Activated T-cell treated with anti-CD3 and anti-CD28 coated beads, Interleukin-2, amount 50 U/mL, for 72 hours (primary cell): ENCODE measurements at places on chromosomes 11 and 22.

GRCh38 chr22:35131525-35132000 is 65.6 kb downstream of the ISX start:
- no peak for DNase-seq

DNA sequence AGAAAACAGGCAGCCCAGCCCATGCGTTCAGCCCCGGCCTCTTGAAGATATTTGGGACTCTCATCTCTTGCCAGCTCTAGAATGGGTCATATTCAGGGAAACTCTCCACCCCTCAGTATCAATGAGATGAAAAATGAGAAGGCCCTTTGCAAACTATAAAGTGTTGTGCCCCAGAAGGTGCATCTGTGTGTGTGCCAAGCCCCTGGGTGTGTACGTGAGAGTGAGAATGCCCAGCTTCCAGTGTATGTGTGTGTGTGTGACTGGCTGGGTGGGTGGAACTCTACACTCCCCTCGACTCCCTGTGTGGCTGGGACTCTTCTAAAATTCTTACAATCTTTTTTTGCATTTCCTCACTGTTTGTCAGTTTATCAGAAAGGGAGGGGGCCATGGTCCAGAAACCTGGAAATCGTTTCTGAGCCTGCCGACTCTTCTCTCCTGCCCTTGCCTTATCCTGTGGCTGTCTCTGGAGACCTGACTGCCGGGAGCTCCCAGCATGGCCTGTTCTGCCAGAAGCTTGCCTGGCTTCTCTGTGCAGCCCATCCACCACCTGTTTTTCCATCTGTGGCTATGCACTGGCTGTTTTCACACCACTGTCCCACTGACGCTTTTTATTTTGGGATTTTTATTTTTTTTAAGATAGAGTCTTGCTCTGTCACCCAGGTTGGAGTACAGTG is 1.2 kb downstream of the P2RY6 start:
- no peak for DNase-seq

GRCh38 chr22:44086271-44087088 is 62.4 kb downstream of the PARVB start:
- no peak for DNase-seq

- DNase-seq, result no peak
Measured at GRCh38 chr22:25555586-25555985, 8.9 kb upstream of the GRK3 start.

DNA sequence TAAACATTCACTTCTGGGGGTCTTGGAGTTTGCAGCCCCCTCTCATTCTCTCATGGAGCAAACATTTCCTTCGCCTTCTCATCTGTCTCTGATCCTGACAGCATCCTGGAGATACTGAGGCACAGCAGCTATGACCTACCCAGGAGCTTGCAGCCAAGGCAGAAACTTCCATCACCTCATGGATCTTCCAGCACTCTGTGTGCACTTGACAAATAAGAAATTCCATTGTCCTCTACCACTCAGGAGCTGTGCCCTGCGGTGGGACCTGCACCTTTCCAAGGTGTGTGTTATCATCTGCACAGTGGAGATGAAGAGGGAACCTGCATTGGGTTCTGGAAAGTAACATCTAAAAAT is 49.1 kb downstream of the GGTLC2 start:
- DNase-seq, result no peak

GRCh38 chr11:128206461-128206860 is 380.9 kb downstream of the ETS1 start:
- DNase-seq, result no peak

DNA sequence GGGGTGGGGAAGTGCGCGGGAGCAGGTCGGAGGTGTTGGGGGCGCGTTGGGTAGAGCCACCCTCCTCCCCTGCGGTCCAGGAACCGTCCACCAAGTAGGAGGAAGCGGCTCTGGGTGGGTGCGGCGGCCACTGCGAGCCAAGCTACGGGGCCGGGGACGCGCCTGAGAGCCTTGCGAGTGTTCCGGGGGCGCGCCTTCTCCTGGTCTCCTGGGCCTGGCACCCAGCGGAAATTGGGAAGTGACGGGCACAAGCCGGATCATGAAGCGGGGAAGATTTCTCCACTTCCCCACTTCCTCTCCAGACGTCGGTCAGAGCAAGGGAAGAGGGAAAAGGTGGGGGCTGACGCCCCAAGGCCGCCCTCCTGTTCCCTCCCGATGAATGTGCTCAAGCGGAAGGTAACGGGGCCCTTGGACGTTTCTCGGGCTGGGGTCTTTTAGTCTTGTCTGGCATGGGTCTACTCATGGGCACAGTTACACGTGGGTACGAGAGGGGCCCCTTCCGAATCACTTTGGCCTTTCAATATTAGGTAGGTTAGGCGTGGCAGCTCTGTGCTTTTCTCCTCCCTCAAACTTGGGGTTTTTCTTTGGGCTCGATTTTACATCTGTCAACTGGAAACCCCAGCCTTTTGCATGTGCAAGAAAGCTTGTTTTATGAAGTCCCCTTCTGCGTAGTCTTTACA is 865 bp downstream of the RBM14 start:
- peak; percentile 41 for DNase-seq

DNA sequence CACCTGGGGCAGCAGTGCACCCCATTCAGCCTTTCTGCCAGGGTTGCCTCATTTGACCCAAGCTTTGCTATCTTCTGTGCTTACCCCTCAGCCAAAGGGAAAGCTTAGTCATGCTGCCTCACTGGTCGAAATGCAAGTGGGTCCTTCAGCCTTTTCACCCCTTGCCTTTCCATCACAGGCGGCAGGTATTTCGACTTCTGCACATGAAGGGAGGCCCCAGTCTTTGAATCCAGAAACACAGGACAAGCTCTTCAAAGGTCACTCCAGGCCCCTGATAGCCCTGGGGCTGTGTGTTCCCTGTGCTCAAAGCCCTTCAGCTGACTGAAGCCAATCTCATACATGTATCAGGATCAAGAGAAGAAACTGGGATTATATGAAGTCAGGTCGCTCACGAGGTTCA is 129.7 kb downstream of the SNX19 start:
- no peak for DNase-seq

- no peak for DNase-seq
Measured at GRCh38 chr11:68527585-68527984, 67.0 kb downstream of the PPP6R3 start.

- no peak for DNase-seq
Measured at GRCh38 chr22:43424666-43425630, 13.1 kb downstream of the MPPED1 start.

- DNase-seq, result no peak
Measured at GRCh38 chr11:118001494-118001971, 15.3 kb downstream of the IL10RA start.

DNA sequence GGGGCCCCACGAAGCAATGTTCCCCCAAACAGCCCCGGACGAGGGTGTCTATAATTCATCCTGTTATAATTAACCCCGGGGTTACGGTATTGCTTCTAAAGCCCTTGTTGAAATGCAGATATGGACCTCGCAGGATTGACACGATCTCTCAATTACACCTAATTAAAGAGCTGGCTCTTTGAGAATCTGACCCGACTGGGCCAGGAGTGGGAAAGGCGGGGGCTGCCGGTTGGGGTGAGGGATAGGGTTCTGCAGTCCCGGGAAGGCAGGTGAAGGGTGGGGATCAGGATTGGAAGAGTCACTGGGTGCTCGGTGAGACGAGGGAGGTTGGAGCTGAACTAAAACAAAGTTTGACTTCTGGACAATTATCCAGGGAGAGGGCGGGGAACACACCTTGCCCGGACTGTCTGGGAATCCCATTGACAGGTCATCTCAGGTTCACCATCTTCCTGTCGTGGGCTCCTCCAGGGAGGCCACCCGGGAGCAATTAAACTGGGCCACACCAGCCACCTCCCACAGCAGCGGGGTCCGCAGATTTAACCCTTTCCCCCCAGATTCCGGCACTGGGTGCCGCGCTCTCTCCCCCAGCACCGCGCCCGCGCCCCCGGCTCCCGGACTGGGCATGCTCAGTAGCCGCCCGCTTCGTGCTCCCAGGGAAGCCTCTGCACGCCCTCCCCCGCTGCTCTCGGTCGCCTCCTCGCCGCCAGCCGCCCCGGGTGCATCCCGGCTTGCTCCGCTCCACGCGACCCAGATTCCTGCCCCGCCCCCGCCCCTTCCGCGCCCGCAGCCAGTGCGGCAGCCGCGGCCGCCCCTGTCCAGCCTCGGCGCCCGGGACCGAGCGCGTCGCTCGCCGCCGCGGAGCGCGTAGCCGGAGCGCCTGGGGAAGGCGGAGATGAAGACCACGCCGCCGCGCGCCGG is at the start of gene ELMOD1:
Gene ELMOD1 (plus strand): TSS at position 688 of the 918 bp plus-strand sequence. CDS start 27,043 bp downstream, outside the sequence.
- DNase-seq, result peak; percentile 52

GRCh38 chr11:68934666-68935065 is 31.0 kb downstream of the IGHMBP2 start:
- no peak for DNase-seq

- DNase-seq, result no peak
Measured at GRCh38 chr11:111438846-111439520, 59.9 kb upstream of the POU2AF1 start.
